WTC11 (cell line): ENCODE measurements at places on chromosomes 11 and 22.
A peak's percentile ranks its signal among the peaks of the same experiment; 100 is the strongest.

GRCh38 chr11:65121447-65121864 is 478 bp downstream of the FAU start:
- DNase-seq = no peak

DNA sequence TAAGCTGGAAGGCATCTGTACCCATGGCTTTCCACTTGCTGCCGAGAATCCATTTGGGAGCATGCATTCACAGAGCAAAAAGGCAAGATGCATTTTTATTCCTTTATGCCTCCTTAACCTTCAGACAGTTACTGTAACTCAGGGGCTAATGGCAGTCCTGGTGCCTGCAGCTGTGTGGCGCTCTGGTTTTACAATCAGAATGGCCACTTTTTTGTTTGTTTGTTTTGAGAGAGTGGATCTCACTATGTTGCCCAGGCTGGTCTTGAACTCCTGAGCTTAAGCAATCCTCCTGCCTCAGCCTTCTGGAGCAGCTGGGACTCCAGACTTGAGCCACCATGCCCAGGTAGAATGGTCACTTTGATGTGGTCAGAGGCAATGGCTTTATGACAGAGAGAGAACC is 101.8 kb downstream of the NAV2 start:
- peak; percentile 34 for DNase-seq

DNA sequence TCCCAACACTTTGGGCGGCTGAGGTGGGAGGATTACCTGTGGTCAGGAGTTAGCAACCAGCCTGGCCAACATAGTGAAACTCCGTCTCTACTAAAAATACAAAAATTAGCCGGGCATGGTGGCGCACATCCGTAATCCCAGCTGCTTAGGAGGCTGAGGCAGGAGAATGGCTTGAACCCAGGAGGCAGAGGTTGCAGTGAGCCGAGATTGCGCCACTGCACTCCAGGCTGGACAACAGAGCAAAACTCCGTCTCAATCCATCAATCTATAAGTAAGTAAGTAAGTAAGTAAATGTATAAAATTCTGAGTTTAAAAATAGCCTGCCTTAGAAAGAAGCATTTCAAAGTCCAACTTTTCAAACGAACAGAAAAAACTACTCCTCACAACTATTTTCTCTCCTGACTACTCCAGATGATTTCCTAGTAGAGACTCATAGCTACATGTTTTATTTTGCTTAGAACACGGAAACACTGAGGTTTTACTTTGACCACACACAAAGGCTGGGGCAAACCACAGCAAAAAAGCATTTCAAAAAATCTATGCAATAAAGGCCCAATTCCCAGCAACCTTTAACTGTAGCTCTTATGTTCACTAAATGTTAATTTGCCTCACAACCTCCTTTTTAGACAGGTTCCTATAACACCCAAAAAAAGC is 16.3 kb downstream of the SPTY2D1 start:
- DNase-seq = no peak

GRCh38 chr11:117094776-117095175 is 3.5 kb downstream of the SIK3 start:
- no peak for DNase-seq

DNA sequence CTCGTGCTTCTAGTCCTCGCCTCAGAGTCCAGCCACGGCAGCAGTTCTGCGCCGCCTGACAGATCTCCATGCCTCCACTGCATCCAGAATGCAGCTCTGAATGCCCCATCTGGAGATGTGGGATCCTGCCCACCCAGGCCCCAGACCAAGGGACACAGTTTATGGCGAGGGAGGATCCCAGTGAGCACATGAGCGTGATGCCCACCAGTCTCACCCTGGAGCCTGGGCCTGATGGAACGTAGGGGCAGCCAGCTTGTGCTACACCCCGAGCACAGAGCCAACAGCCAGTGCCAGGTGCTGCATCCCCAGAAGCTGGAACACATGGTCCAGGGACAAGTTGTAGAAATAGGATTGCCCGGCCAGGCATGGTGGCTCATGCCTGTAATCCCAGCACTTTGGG is 10.4 kb downstream of the IGLL1 start:
- no peak for DNase-seq

DNA sequence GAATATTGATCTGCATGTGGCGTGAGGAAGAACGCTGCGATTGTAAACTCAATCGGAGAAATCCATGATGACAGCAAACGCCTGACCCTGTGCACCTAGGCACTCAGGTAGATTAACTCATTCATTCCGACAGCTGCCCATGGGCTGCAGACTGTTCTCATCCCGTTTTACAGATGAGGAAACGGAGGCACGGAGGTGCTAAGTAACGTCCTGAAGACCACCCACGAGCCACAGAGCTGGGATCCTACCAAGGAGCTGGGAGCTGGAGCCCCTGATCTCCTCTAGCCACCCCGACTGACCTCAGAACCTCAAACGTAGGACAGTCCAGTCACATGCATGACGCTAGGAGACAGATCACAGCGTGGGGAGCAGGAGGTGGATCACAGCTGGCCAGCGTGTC is 1092.7 kb downstream of the BRD1 start:
- no peak for DNase-seq

DNA sequence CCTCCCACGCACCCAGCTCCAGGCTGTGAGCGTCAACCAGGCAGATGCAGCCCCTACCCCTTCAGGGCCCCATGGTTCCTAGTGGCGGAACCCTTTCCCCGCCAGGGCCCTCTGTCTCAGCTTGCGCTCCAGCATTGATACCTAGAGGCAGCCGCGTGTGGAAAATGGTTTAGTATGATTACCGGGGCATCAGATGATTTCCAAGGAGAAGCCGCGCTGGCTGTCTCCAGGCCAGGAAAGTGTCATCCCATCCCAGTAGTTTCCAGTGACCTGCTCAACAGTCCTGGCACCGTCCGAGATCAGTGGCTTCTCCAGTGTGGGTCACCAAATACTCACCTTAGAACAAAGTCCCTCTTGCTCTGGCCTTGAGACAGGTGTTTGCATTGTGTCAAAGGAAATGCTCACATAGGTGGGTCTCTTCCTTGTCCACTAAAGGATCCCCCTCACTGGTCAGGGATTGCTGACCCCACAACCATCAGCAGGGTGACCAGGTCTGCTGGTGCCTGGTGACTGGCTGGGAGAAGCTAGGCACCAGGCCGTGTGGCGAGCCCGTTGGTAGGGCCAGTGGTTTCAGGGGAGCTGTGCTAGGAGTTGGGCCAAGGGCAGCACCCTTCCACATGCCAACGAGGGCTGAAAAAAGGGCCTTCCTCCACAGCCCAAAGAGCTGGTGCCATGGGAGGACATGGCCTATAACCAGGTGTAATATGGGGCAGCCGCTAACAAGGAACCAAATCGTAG is 109.4 kb downstream of the MORC2 start:
- no peak for DNase-seq

DNA sequence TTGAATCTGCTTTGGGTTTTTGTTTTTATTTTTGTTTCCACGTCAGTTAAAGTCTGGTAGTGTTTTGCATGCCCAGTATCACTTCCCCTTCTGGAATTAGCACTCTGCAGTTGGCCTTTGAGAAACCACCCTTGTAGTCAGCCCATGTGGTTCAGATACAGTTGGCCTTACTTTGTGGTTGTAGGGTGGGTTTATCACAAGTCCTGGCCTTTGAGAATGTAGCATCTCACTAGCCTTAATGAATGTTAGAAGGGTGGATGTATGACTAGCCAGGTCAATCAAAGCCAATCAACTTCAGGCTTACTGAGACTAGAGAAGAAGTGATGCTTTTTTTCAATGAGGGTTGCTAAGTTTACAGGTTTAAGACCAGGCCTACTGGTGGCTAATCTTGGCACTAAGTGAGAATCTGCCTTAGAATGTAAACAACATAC is 19.8 kb downstream of the ARL14EP start:
- DNase-seq = no peak
